ENCODE measurements at places on chromosomes 6 and 20.

GRCh38 chr20:49887251-49888211 lies 27.8 kb downstream of the SPATA2 start:
- DNase-seq, result no peak

DNA sequence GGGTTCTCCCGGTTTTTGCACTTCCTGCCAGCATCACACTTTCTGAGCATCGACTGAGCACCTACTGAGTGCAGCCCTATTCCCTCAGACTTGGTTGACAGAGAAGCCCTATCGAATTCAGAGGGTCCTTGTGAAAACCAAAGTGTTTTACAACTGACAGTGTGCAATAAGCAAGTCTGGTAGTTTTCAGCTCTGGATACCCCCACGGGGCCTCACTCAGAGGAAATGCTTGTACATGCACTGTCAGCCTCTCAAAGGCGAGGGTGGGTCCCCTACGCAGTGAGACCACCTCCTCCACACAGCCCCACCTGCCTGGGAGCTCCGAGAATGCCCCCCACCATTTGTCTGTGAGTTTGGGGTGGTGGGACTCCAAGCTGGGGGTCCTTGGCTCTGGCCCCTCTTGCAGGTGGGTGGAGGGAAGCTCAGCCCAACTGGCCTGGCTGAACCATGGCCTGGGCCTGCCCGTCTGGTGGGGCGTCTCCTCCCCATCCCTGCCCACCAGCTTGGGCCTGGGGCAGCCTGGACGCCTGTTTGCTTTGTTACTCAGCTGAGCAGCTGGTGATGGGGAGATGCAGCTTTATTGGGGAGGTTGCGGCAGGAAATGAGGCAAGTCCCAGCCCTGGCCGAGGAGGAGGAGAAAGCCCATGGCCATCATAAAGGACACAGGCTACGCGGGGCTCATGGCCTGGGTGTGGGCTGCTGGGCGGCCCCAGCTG lies 1.7 kb downstream of the SPDEF start:
- no peak for DNase-seq

GRCh38 chr20:16821211-16822089 lies 73.3 kb downstream of the OTOR start:
- DNase-seq, result no peak

DNA sequence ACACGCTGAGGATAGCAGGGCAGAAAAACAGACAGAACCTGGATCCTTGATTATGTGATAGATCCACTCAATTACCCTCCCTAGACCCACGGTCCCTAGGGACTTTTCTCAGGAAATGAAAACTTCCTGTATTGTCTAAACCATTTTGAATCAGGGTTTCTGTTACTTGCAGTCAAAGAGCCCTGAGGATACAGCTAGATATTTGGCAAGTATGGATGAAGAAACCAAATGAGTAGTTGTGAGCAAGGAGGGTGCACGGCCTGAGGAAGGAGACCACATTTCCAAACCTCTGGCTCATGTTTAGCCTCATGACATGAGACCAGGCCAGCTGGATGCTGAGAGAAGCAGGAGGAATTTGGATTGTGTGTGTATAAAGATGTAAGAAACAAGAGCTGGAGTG lies 91.6 kb downstream of the MRPL14 start:
- DNase-seq, result no peak

- no peak for DNase-seq
These were observed 32.2 kb downstream of the ILRUN start for GRCh38 chr6:34664256-34664971.

- no peak for DNase-seq
These were observed 14.5 kb upstream of the FBXO30 start for GRCh38 chr6:145829102-145829501.

GRCh38 chr6:79780881-79781280 lies 149.8 kb downstream of the SH3BGRL2 start:
- no peak for DNase-seq

All from renal cortex interstitium (tissue), 15 donors.